ENCODE measurements at places on chromosomes 2 and 18.
A peak's percentile ranks its signal among the peaks of the same experiment; 100 is the strongest.

DNA sequence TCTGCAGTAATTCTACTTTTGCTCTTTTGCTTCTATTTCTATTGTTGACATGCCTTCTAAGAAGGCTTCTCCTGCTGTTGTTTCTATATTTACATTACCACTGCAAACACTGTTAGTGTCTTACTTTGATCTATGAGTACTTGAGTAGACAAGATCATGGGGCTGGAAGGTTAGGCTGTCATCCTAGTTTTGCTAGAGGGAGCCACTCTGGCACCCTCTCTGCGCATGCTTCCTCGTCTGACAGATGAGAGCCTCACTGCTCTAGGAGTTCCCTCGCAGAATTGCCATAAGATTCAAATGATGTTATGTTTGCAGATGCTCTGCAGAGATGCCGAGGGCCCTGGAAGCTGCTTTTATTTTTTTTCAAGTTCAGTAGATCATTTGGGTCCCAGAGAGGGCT is 185.6 kb downstream of the RNF144A start:
- peak; percentile 86 for DNase-seq

GRCh38 chr2:224780106-224780505 is 63.9 kb upstream of the CCDC195 start:
- no peak for DNase-seq

GRCh38 chr2:73971722-73972121 is 13.0 kb upstream of the TET3 start:
- no peak for DNase-seq

- no peak for DNase-seq
Observed at GRCh38 chr18:61869636-61870035, 23.2 kb downstream of the RNF152 start.

DNA sequence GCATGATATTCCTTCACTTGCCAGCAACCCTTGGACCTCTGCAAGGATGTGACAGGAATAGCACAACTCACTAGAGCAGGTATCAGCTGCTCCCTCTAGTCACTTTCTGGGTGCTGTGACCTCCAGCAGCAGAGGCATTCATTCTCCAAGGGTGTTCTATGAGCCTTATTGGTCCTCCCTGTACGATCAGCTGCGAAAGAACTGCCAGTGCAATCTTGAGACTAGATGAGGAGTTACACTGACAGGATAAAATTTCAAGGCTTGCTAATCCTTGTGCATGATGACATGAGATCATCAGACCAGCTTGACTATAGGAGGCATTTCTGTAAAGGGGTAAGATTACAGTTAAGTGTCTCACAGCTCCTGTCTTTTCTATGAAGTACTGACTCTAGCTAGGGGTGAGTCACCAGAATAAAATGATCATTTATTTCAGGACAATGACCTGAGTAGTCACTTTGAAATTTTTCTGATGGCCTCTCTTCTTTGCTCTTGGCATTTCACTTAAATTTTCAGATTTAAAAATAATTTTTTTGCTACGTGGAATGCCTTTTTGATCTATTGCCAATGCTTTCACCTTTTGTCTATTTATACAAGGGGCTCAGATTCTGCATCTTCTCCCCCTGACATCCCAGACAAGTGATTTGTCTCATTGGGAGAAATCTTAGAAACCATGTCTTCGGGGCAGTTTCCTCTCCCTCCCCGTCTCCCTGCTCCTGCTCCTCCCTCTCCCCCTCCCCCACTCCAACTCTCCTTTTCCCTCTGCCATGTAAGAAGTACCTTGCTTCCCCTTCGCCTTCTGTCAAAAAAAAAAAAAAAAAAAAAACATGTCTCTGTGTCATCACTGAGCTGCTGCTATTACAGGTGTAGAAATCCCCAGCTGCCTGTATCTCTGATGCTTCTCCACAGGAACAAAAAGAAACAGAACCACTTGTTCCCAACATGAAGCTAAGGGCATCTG is 49.2 kb upstream of the FRZB start:
- DNase-seq = peak; percentile 6

GRCh38 chr2:215365184-215365658 is 53.4 kb downstream of the ATIC start:
- DNase-seq = no peak

- DNase-seq = no peak
Observed at GRCh38 chr2:239299218-239299939, 101.4 kb downstream of the HDAC4 start.

GRCh38 chr2:53660886-53661285 is 106.7 kb upstream of the CHAC2 start:
- DNase-seq = no peak

Measured in NCI-H345 (cell line).